ENCODE measurements at places on chromosomes 16 and 17.

- DNase-seq, result no peak
Measured at GRCh38 chr17:66920950-66921349, 43.6 kb upstream of the CACNG4 start.

- peak; percentile 94 for DNase-seq
Measured at GRCh38 chr17:8152112-8152775, at the start of gene PER1. Gene PER1, minus strand, starts transcription at chr17:8152404. Its CDS starts 1,698 bp downstream, at chr17:8150706.

GRCh38 chr16:85952197-85952596 is 53.2 kb downstream of the IRF8 start:
- DNase-seq, result no peak

- no peak for DNase-seq
Measured at GRCh38 chr17:8825802-8826201, 26.6 kb upstream of the MFSD6L start.

GRCh38 chr17:4898927-4899326 is 409 bp upstream of the C17orf107 start:
- no peak for DNase-seq

DNA sequence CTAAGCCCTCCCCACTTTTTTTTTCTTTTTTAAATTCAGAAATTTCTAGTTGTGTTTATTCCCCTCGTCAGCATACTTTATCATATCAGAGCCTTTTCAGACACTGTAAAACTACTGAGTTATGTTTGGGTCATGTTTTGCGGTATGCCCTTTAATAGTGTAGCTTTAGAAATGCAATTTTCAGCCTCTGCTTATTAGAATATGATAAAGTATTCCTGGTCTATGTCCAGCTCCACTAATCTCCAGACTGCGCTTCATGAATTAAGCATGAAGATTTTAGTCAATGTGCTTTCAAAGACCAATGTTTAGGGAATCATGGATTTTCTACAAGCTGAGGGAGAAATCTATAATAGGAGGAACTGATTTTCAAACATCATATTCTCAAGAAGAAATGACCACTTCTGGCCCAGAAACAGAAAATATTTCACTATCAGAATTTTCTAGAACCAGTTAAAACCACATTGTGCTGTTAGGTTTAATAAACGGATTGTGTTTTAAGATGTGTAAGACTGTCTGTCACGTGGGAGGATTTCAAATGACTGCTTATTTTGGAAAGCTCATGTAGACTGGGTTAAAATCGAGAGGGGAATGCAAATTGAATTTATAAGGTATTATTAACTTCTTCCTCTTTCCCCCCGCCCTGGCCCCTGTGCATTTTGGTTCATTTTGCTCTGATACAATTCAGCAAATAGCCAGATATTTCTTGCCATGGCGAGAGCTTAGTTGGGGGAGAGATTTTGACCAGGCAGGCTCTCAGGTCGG is 498.5 kb downstream of the WWOX start:
- DNase-seq, result no peak

GRCh38 chr16:56871172-56871593 is 6.2 kb downstream of the SLC12A3 start:
- no peak for DNase-seq

DNA sequence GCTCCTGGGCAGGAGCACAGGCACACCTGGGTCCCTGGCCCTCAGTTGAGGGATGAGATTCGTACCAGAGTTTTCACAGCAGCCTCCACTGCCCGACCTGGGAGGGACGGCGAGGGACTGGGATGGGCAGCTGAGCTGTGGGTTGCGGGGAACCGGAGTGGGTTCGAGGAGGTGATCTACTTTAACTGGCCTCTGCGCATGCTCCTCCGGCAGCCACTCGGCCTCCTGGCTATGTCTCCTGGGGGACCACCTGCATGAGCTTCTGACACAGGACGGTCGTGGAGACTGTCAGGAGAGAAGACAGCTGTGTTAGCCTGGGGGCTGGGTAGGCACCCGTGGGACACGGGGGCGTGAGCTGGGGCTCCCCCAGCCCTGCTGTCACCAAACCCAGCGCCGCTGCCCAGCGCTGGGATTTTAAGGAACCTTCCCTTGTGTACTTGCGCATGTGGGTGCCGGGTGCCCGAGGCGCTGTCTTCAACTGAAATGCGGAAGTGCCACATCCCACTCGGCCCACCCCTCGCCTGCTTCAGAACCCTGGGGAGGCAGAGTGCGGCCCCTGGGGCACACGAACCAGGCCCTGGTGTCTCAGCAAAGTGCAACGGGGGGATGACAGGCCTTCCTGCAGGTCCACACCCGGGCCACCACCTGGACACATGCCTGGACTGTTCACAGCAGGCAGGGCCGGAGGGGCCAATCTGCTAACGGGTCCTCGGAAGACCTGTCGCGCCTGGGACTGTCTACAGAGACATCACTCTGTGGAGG is 36.4 kb downstream of the SLC7A5 start:
- no peak for DNase-seq

- DNase-seq, result peak; percentile 59
Measured at GRCh38 chr16:46972429-46973206, 856 bp downstream of the DNAJA2 start.

DNA sequence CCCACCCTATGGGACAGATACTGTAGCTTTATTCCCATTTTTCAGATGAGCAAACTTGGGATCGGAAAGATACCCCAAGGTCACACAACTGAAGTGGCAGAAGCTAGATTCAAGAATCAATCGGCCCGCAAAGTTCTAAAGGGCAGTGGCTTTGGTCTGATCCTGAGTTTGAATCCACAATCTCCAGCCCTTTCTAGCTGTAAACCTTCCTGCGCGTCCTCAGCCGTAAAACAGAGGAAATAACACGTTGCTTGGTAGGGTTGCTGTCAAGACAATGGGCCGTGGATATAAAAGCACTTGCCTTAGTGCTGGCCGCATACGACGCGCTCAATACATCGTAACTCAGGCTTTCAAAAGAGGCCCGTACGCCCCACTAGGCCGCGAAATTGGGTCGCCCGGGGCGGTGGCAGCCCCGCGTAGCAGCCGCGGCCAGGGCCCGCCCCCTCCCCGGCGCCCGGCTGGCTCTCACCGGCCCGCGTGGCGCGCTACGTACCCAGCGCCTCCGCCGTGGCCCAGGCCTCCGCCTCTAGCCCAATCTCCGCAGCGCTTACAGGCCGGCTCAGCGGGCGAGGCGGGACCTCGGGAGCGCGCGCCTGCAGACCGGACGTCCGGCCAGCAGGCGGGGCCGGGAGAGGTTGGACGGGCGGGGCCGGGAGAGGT is at the start of gene DCAKD:
Gene DCAKD, minus strand, starts transcription at position 573 of the 660 bp plus-strand sequence. CDS start 16,747 bp downstream, outside the sequence.
- peak; percentile 93 for DNase-seq

DNA sequence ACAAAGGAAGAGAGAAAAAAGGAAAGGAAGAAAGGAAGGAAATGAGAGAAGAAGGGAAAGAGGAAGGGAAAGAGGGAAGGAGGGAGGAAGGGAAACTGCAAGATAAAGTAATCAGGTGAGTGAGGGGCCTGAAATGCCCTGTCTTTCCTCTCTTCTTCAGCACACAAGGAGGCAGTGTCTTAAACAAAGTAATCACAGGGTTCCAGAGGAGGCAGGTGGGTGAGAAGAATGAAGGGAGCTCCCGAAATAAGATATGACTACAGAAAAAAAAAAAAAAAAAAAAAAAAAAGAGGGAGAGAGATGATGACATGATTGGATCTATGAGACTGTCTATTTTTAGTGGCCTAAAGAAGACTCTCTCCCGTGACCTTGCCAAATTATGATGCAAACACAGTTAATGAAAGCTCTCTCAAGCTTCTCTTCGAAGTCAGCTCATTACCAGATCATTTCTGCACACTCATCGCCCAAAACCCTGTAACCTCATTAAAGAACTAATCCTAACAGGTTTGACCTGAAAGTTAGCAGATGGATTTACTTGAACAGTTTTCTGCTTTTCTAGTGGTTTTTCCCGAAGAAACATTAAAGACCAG is 53.6 kb downstream of the CDH11 start:
- no peak for DNase-seq

- no peak for DNase-seq
Measured at GRCh38 chr17:36048066-36048465, 16.0 kb upstream of the CCL18 start.

GRCh38 chr17:59505610-59506276 is 59.7 kb upstream of the DHX40 start:
- no peak for DNase-seq

DNA sequence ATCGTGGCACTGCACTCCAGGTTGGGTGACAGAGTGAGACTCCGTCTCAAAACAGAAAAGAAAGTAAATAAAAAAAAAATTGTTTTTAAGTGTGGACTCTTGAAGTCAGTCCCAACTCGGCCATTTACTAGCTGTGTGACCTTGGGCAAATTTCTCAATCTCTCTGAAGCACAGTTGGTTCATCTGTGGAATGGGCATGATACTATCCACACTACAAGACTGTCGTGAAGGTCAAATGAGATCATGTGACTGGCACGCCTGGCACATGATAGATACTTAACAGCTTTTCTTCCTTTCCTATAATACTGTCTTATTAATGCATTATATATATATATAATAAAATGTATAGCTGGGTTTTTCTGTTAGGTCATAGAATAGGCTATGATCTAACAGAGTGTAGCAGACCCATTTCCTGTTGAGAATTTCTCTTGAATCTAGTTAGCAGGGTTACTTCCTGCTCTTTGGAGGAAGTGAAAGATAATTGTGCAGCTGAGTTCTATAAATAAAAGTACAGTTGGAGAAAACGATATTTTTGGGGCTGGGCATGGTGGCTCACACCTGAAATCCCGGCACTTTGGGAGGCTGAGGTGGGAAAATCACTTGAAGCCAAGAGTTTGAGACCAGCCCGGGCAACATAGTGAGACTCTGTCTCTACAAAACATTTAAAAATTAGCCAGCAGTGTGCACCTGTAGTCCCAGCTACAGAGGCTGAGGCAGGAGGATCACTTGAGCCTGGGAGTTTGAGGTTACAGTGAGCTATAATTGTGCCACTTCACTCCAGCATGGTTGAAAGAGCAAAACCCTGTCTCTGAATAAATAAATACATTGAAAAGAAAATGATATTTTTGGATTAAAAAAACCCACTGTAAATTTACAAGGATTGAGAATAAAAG is 7.3 kb downstream of the MILR1 start:
- peak; percentile 23 for DNase-seq

DNA sequence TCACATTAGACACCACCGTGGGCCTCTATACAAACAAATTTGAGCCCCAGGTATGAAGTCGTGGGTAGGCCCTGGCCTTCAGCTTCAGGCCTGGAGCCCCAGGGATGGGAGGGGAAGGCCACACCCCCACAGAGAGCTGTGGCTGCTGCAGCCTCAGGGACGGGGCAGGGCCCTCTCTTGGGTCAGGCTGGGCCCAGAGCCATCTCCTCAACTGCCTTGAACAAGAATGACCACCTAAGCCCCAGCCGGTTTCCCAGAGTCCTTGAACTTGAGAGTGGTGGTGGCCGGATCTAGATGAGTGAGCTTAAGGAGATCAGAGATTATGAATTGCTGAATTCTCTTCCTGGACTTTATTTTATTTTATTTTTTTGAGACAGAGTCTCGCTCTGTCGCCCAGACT is 18.6 kb downstream of the SCNN1B start:
- no peak for DNase-seq

DNA sequence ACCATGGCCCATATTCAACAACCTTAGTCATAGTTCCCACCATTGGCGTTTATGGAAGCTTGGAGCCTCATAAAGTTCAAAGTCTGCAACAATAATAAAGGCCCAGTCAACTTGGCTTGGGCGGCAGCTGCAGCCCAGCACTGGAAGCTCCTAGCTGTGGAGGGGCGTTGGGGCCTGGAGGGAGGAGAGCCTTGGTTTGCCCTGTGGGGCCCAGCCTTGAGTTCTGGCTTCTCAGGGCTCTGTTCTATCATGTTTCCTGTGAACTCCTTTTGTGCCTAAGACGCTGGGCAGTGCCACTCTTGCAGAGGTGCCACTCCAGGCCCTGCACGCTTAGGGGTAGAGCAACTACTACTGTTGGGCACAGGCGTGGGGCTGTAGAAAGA is 927 bp upstream of the ENGASE start:
- DNase-seq, result no peak

DNA sequence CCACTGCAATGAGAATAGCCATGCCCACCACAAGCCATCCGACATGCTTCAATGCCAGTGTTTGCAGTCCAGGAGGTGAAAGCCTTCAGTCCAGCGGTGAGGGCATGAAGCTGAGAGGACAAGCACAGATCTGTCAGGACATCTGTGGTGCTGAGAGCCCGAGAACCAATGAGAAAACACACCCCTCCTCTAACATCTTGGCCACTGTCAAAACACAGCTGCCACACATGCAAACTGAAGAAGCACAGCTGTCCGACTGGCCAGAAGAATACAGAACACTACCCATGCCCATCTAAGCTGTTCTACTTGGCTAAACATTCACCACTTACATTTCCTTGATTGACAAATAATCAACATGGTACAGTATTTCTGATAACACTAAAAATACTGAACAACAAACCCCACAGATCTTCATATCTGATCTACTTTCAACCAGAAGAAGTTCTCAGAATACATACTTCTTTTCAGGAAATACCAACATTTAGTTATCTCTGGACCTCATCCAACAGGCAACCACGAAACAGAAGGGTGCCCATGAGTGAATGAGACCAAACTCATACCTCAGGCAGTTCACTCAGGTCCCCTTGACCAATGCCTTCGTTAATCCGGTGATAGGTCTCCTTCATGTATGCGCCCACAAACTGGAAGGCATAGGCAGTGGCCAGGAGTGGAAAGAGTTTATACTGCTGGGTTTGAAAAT is 10.2 kb upstream of the FBF1 start:
- no peak for DNase-seq

- peak; percentile 36 for DNase-seq
Measured at GRCh38 chr17:61409301-61410112, 9.9 kb downstream of the TBX2 start.

DNA sequence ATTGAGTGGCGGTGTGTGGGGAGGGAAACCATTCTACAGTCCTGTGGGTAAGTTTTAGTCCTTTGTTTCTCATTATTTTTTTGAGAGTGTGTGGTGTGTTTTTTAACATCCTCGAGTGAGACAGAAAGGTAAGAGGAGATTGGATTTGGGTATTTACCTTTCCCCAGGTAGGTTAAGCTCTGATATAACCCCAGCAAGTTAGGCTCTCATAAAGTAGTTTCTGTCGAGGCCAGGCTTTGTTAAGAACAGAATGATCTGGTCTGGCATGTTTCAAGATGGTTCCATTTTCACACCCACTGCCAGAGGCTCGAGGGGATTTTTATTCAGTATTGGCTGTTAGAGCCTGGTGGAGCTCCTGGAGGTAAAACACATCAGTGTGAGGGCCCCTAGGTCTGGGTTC is 62.9 kb downstream of the BCAS3 start:
- DNase-seq, result no peak

- no peak for DNase-seq
Measured at GRCh38 chr17:14144508-14144907, 75.2 kb downstream of the COX10 start.

- DNase-seq, result no peak
Measured at GRCh38 chr17:37191219-37191618, 184.6 kb upstream of the C17orf78 start.

GRCh38 chr17:6669479-6670212 is 18.1 kb downstream of the C17orf100 start:
- DNase-seq, result no peak
